ENCODE measurements at places on chromosomes 5 and 9.

GRCh38 chr9:36204906-36205547, 14.3 kb downstream of the CLTA start:
- no peak for DNase-seq

DNA sequence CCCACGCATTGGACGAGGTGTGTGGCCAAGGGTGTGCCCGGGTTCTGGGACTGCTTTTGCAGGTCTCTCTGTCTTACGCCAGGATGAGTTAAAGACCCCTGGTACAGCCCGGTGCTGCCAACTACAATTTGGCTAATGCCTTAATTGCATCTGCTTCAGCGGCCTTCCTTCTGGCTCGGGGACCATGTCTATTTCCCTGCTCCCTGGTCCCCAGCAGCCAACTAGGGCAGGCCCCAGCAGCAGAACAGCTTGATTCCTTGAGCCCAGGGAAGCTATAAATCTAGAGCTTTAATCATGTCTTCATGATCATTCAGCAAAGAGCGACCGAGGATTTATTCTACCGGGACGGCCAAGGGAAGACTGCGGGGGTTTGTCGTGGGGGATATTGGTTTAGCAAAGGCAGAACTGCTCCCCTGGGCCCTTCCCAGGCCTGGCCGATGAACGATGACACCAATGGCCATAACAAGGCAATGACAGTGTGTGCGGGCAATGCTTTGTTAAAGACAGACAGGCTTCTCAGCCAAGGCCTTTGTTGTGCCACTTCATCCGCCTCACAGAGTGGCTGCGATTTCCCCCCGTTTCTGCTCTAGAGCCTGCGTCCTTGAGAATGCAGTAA, 51.4 kb downstream of the CFAP77 start:
- no peak for DNase-seq

GRCh38 chr9:105957830-105958229, 263.5 kb downstream of the TMEM38B start:
- DNase-seq: no peak

DNA sequence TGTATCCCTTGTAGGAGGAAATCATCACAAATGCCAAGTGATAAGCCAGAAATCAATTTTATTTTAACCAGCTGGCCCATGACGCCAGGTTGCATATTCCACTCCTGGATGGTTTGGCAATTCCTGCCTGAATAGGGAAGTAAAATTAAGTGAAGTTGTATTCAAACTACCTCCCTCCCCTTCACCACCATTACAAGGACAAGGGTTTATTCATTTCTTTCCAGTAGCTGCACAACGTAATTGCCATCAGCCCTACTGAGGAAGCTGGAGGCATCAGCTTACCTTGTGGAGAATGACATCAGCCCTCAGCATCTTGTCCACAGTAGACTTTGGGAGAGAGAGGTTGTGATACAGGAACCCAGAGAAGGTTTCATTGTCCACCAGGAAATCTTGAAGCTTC, 66.6 kb downstream of the ABCA1 start:
- no peak for DNase-seq

DNA sequence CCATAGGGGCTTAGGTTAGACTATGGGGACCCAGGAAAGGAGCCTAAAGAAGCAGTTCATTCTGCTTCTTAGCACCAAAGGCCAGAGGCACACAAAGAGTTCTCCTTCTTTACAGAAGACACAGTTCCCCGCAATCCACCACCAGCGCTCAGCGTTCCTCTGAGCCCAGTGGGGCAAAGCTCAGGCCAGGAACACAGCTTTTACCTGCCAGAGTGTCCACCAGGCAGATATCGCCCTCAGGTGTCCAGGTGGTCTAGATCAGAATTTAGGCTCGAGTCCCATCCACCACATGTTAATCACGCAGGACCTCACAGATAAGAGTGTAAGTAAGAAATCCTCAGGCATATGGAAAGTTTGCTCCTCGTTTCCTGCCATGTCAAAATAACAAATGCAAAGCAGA, 53.0 kb downstream of the UBE2QL1 start:
- no peak for DNase-seq

- no peak for DNase-seq
Observed at GRCh38 chr9:127711226-127711701, 4.2 kb downstream of the PTRH1 start.

GRCh38 chr5:67142816-67143215, 53.8 kb downstream of the CD180 start:
- DNase-seq: no peak

DNA sequence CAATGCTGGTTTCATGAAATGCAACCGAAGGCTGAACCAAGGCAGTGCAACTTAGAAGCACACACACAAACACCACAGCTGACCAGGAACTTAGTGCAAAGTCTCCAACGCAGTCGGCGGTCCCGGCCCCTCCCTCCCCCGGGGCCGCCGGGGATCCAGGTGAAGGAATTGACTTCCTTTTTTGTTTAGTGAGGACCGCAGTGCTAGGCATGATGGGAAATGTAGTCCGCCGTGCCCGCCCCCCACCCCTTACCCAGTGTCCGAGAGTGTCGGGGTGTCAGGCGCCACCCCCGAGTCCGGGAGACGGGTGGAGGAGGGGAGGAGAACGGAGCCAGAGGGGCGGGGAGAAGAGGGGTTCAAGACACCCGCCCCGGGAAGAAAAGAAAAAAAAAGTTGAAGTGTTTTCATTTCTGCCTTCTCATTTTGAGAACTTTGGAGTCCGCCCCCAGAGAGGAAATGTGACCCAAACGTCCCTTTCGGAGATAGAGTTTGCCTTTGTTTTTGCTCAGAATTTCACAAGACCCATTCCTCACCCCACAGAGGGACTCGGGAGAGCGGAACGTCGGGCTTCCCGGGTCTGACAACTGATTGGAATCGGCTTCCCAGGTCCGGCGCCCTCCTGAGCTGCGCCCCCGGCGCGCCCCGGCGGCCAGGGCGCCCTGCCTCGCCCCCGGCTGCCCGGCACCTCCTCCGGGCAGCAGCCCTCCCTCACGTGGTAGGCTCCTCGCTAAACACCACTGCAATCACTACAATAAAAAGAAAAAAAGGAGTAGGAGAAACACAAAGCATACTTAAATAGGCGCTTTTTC, 2.0 kb downstream of the IER5L start:
- peak; percentile 84 for DNase-seq

DNA sequence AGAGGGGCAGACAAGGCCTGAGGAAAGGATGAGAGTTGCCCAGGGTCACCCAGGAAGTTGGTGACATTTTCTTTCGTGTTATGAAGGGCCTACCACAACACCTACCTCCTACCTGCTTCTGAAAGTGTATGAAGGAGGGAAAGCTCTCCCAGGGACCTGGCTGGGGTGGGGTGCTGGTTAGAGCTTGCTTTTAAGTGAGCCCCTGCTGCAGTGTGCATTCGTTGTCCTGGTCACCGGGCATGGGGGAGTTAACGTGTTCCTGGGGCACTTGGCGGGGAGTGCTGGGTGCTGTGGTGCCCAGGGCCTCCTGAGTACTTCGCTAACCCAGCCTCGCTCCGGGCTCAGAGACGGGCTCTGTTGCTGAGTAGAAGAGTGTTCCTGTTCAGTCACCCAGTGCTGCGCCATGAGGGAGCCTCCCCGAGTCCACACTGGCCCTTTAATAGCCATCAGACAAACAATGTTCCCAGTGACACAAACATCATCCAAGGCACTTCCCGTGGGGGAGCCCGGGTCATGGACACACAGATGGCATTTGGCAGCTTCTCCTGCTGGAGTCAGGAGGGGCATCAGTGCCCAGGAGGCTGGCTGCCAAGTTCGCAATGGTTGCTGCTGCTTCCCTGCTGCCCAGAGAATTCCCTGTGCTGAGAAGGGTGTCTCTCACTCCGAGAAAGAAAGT, 85.7 kb downstream of the AMBP start:
- DNase-seq: no peak

DNA sequence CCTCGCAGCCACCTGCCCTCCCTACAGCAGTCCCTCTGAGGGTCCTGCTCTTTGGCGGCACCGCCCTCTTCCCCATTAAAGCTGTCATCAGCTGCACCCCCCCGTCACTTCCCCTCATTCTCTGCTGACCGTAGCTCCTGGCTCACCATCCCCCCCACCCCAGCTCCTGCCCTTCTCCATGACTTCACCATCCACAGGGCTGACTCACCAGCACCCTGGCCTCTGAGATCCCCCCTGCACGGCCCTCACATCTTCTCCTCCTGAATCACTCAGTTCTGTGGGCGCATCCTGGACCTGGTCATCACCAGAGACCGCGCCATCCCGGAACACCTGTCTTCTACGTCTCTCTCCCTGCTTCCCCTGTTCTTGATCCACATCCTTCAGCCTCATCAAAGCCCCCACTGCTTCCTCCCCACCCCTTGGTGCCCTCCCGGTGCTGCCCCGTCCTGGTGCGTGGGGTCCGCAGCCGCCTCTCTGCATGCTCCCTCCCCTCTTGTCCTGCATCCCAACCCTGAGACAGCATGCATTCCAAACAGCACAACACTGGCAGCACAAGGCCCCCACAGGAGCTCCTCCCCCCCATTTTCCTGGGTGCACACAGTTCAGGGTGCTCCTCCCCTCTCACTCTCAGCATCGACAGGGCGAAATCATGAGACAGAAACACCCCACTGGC, 12.9 kb downstream of the FLT4 start:
- no peak for DNase-seq

DNA sequence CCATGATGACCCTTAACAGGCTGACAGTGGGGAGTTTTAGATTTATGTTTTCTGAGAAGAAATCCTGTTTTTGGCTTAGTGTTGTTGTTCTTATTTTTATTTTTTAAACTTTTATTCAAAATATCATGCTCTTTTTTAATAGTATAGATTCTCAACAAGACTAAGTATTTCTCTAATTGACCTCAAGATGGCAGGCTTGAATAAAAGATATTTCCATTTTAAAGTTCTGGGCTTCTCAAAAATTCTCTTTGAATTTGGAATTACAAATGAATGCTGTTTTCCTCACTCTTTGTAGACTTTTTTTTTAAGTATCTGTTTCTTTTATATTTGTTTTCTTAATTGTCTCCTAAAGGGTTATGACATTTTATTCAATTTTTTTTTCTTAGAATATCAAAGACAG, 50.0 kb upstream of the SH3GL2 start:
- no peak for DNase-seq

DNA sequence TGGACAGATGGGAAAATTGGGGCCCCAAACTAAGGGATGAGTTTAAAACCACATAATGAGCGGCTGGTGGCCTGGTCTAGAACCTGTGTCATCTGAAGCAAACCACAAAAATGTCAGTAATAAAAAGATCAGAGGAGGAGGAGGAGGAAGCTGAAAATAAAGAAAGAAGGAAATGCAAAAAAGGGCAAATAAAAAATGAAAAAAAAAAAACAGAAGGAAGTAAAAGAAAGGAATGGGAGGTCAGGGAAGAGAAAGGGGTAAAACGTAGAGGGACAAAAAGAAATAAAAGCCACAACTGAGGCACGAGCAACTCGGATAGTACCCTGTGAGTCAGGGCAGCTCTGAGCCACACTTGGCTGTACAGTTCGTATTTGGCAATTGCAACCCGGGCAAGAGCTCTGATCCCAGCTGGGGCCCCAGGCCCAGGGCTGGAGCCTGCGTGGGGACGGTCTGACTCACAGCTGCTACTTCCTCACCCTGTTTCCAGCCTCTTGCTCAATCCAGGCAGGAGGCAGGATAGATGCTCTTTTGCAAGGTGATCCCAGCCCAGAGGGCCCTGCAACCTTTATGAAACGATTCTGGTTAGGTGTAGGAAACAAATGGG, 137.9 kb upstream of the TRIM32 start:
- no peak for DNase-seq

- no peak for DNase-seq
Observed at GRCh38 chr5:75053304-75054133, 1.2 kb upstream of the GCNT4 start.

DNA sequence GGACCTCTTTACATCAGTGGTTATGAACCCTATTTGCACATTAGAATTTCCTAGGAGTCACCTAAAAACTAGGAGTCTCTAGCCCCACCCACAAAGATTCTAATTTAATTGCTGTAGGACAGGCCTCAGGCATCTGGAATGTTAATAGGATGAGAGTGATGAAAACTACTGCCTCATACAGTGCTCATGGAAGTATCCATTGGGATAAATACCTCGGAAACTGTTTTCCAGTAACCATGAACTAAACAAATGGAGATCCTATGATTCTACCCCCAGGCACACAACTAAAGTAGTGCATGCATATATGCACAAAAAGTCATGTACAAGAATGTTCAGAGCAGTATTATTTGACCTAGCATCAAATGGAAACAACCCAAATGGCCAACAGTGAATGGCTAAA, 286.3 kb downstream of the DNAH5 start:
- no peak for DNase-seq

DNA sequence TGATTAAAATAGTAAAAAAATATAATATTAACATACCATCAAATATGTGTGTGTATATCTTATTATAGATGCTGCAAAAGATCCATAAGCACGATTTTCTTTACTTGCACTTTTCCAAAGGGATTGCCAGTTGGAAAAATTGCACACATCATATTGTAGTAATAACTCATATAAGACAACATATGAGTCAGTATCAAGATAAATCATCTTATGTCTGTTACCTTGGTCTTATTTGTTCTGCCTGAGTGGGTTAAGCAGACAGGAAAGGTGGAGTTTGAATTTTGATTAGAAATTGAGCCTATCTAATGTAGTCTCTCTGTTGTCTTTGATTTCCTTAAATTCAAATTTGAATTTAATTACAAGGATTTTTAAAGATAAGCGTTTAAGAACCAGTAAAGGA, 24.6 kb downstream of the LYSMD3 start:
- DNase-seq: no peak

DNA sequence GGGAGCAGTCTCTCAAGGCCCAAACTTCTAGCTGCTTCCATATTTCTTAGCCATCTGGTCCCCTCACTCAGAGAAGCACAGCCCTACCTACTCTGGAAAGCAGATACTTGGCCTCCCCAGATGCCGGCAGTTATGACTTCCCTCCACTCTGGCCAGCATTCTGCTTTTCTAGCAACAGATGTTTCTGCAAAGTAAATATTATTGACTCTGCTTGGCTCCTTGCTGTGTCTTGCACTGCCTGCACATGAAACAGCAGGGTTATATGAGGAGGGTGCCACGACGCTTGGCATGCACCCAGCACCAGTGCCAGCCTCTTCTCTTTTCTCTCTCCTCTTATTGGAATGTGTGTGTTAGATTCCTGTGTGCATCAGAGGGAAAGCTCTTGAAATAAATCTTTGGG, 99.7 kb downstream of the ARHGAP26 start:
- DNase-seq: no peak

- no peak for DNase-seq
Observed at GRCh38 chr9:21777701-21778100, 24.7 kb upstream of the MTAP start.

GRCh38 chr5:40220260-40220659, 459.5 kb upstream of the PTGER4 start:
- DNase-seq: no peak

- DNase-seq: no peak
Observed at GRCh38 chr9:130290291-130291181, 25.0 kb downstream of the HMCN2 start.

DNA sequence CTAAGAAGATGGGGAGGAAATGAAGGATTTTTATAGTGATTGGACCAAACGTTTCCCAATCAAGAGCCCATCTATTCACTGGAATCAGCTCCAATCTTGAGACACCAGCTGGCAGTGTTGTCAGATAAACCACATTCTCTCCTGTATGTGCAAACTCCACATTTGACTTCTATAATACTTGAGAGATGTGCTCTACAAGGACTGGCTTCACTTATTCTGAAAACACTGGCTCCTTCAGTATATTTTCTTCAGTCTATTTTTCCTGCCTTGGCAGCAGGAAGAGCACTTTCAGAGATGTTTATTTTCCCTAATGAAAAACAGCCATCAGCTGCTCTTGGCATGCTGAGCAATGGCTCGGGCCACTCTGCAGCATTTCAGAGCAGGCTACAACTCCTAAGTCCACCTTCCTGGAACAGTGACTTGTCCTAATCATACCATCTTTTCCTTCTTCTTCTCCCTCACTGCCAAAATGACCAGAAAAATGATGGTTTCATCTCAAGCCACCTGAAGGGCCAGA, 96.9 kb upstream of the FSTL4 start:
- no peak for DNase-seq

All from stimulated activated naive CD8-positive, alpha-beta T cell treated with anti-CD3 and anti-CD28 coated beads, Interleukin-15, amount 100 ng/mL, for 72 hours (primary cell).